Cardiac septum (tissue), 1 donor: ENCODE measurements at places on chromosomes 7 and 10. TPM values are rescaled to one million over a fixed set of nuclear protein-coding genes. Genes with fewer than 3 reads are reported as not detected.

DNA sequence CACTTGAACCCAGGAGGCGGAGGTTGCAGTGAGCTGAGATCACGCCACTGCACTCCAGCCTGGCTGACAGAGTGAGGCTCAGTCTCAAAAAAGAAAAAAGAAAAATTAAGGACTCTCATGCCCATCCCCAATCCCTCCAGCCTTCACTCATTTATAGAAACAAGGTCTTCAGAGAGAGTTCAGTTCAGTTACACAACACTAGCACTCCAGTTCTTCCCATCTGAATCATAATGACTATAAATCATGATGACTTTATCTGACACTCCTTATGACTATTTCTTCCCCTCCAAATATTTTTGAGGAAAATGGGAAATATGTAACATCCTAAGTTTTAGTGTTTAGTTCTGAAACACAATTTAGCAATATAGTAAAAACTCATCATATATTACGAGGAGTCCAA, 107.4 kb upstream of the LSM8 start:
- DNase-seq = no peak

- DNase-seq = no peak
These were observed 4.0 kb upstream of the GIMAP8 start for GRCh38 chr7:150446288-150446938.

DNA sequence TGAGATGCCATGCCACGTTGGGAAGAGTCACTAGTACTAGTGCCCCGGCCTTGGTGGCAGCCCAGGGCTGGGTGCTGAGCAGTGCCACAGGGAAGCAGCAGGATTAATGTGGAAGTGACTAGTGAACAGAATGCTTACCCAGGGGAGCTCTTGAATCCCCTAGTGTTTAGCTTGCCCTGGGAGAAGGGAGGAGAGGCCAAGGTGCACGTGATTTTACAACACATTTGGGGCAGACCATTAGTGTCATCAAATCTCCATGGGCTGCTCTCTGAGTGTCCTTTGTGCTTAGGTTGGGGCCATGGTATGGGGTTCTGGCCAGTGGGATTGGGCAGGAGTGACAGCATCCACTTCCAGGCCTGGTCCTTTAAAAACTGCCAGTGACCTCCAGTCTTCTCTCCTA, 37.5 kb downstream of the ARHGAP22 start:
- peak; percentile 7 for DNase-seq

- DNase-seq = peak; percentile 88
These were observed 64.9 kb downstream of the MYOF start for GRCh38 chr10:93417266-93417665.

- DNase-seq = no peak
These were observed 108.3 kb downstream of the CUL2 start for GRCh38 chr10:34981844-34982243.

DNA sequence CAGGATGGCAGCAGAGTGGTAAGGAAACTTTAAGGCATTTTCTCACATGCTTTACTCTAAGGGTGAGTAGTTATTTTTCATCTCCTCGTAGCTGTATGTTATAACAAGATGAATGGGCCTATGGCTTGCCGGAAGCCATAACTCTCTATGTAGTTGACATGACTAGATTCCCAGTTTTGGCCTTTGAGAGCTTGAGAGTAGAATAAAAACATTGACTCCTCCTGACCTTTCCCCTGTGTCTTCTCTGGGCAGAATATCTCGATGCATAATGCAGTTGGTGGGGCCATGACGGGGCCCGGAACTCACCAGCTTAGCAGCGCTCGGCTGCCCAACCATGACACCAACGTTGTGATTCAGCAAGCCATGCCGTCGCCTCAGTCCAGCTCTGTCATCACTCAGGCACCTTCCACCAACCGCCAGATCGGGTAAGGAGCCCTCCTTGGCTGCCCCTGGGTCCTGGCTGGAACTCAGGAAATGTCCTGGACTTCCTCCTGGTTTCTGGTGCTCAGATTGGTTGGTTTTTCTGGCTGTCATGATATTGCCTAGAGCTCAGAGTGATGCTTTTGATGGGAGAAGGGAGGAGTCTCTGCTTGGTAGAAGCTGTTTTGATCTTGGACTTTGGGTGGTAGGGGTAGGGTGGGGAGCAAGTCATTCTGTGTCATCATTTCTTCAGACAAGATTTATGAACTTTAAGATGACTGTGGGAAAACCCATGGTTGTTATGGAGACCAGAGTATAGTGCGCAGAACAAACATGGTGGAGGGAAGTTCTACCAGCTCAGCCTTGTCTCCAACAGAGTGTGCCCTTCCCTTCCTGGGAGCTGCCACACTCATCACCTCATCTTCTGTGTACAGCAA, 158.0 kb downstream of the CREB5 start:
- DNase-seq = no peak

DNA sequence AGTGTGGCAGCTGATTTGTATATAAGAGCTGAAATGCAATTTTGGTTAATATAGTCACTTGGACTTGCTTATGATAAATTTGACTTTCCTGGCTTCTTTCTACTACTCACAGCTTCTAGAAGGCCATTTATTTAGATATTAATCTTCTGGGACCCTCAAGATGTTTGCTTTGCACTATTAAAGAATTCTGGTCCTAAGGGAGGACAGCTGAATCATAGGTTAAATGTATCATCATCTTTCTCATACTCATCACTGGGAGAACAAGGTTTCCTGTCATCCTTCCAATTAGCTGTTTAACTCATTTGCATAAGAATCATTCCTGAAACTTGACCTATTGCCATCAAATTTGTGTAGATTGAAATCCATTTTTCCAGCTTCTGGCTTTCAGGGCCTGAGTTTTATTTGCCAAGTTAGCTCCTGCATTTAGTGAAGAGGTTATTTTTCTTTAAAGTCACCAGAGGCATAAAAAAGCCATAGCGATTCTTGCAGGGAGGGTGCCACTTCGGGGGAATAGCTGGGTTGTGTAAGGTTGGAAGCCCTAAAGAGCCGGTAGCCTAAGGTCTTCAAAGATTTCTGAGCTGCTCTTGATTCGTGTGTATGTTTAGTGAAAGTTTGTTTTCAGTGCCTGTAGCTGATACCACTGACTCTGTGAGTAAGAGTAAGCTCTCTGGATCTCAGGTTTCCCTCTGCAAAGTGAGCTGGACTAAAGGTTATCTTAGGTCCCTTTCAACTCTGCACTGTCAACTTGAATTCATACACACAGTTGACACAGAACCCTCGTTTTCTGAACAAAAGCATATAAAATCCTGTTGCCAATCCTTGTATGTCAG, 4.3 kb downstream of the MAP3K8 start:
- no peak for DNase-seq

GRCh38 chr7:152365982-152366603, 69.7 kb downstream of the KMT2C start:
- DNase-seq = no peak

GRCh38 chr7:156791241-156791640, 101.7 kb downstream of the LMBR1 start:
- no peak for DNase-seq

GRCh38 chr7:31102151-31102972, 50.3 kb downstream of the ADCYAP1R1 start:
- peak; percentile 60 for DNase-seq

- DNase-seq = no peak
These were observed 332.5 kb upstream of the ETV1 start for GRCh38 chr7:14321947-14322346.

- no peak for DNase-seq
These were observed 28.9 kb upstream of the PPIF start for GRCh38 chr10:79318369-79318768.

- no peak for DNase-seq
These were observed 98.3 kb upstream of the ARHGAP21 start for GRCh38 chr10:24821986-24822385.

- no peak for DNase-seq
These were observed 50.4 kb upstream of the PPP2R2D start for GRCh38 chr10:131850383-131850870.

DNA sequence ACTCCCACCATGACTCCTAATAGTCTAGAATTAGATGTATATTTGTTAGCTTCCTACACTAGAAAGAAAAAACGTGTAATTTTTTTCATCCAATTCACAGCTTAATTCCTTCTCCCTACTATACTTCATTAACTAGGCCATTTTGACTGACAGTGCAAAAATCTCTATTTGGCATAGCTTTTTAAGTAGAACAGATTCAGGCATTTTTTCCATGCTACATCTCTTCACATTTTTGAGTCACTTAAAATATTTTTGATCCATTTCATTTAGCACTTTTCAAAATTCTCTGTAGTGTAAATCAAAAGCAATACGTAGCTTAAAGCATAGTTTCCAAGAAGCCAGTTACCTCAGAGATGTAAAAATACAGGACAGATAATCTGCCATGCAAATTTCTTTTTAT, 391.1 kb upstream of the NPVF start:
- no peak for DNase-seq

DNA sequence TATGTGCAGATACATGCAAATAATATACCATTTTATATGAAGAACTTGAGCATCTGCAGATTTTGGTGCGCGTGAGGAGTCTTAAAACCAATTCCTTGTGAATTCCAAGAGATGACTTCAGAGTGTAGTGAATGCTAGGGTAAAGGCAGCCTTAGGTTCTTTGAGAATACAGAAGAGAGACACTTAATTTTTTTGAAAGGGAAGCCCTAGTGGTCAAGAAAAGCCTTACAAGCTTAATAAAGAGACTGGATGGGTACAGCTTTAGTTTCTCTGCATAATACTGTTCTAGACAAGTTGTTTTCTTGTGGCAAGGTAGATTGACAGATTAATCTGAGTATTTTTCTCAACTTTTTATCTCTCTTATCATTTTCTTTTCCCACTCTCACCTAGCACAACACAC, 636.5 kb downstream of the DNAJB9 start:
- no peak for DNase-seq

DNA sequence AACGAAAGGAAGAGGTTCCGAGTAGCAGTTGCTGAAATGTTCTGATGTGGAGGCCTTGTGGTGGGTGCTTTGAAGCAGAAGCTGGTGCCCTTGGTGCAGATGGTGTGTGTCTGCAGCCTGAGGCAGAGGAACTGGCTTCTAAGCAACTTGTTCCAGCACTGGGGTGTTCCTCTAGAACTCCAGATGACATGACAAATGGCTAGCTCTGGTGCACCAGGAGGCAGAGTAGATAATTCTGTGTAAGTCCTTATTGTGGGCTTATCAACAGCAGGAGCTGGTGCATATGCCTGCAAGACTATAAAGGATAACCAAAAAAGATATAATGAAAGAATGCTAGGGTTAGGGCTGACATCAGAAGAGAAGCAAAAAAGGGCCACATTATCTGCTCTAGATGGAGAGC, 76.5 kb downstream of the ARL5B start:
- DNase-seq = no peak

GRCh38 chr10:53162856-53163255, 390.3 kb upstream of the MBL2 start:
- DNase-seq = no peak

Gene ARMC3
- 0.38 TPM for total RNA-seq

Gene CDC14C
- total RNA-seq = not detected

Gene GPRIN2
- total RNA-seq = not detected

Gene TACR2
- 0.13 TPM for total RNA-seq

Gene VSIR
- 63.0 TPM for total RNA-seq

Gene CYP3A7
- not detected for total RNA-seq
